ENCODE measurements at places on chromosomes 16 and 17.

GRCh38 chr16:23089111-23089510 lies 60.1 kb downstream of the USP31 start:
- DNase-seq: no peak

- no peak for DNase-seq
These were observed 591 bp downstream of the DHX38 start for GRCh38 chr16:72094266-72094610.

DNA sequence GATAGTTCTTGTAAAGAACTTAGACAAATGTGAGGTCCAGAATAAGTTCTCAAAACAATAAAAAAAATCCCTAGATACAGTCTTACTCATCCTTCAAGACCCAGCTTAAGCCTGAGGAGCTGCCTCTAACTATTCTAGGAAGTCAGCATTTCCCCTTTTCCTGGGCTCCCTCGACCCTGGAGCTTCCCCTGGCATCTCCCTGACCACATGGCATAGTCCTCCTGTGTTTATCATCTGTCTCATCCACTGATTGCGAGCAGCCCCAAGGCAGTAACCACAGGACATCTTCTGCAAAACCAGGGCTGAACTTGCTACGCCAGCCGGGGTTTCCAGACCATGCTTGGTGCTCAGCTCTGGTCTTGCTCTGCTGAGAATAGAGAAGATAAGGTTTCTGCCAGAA lies 36.7 kb upstream of the NLRP1 start:
- no peak for DNase-seq

- no peak for DNase-seq
These were observed 17.2 kb downstream of the ABCA8 start for GRCh38 chr17:68937890-68938514.

DNA sequence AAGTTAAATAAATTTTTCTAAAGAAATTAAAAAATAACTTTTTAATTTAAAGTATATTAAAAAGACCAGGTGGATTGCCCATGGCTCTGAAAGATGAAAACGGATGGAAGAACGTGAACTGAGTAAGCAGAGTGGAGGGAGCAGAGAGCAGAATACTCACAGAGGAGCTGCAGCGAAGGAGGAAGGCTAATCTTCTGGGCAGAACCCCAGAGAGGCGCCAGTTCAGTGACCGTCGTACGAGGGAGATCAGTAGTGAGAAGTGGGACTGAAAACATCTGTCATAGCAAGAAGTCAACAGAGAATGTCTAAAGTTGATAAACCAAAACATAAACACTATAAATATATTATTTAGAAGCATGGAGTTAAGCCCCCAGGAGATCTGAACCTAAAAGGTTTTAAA lies 34.9 kb downstream of the UBE2G1 start:
- DNase-seq: no peak

- no peak for DNase-seq
These were observed 4.3 kb downstream of the KCNJ2 start for GRCh38 chr17:70173681-70174080.

- no peak for DNase-seq
These were observed 601 bp downstream of the PHKB start for GRCh38 chr16:47461598-47462266.

- peak; percentile 8 for DNase-seq
These were observed 7.5 kb upstream of the C16orf95 start for GRCh38 chr16:87324411-87325275.

- no peak for DNase-seq
These were observed 227.1 kb downstream of the MAP2K4 start for GRCh38 chr17:12247761-12248160.

GRCh38 chr17:41939044-41939692 lies 8.8 kb downstream of the ODAD4 start:
- DNase-seq: no peak

DNA sequence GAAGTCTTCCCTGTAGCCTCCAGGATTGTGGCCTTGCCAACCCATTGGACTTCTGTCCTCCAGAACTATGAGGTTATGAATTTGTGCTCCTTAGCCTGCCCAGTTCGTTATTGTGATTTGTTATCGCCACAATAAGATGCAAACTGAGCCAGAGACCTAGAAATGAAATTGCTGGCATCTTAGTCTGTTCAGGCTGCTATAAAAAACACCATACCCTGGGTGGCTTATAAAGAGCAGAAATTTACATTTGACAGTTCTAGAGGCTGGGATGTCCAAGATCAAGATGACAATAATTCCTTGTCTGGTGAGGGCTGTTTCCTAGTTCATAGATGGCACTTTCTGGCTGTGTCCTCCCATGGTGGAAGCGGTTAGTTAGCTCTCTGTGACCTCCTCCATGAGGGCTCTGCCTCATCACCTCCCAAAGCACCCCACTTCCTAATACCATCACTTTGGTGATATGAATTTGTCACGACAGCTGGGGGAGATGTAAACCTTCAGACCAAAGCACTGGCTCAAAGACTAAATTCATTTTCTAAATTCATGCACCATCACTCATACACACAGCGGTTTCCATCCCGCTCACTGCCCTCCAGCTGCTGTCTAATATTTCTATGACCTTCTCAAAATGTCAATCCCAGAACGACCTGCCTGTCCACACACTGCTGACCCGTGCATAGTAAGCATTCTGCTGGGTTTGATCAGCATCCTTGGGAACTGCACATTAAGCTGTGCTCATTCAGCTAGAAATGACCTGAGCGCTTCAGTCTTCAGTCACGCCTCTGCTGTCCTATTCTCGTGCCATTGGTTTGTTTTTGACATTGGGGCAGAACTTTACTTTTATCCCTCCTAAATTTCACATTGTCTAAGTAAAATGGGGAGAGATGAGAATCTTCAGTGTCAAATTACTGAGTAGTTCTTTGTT lies 36.6 kb downstream of the GINS3 start:
- DNase-seq: no peak

DNA sequence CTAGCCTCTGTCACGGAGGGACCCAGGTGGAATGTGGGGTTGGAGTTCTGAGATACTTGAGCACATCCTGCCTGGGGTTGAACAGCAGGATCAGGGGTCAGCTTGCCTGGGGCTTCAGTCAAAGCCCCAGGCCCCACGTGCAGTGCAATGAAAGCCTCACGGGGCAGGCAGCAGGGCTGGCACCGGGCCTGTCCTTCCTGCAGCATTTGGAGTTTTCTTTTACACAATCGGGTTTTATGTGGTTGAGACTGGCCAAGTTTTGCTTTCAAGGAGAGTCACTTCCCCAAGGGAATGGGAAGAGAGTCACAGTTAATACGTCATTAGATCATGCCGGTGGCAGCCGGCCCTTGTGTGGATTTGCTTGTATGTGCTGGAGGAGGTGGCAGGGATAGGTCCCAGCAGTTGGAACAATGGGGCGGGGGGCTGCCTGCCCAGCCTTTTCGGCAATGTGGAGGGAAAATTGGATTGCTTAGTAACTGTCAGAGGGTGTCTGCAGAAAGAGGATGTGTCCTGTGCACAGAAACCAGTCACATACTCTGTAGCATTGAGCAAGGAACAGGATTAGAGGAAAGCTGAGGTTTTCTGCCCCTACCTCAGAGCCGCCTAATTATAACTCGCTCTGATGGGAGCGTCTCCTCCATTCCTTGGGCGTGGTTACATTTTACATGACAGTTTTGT lies 4.5 kb downstream of the RMI2 start:
- no peak for DNase-seq

DNA sequence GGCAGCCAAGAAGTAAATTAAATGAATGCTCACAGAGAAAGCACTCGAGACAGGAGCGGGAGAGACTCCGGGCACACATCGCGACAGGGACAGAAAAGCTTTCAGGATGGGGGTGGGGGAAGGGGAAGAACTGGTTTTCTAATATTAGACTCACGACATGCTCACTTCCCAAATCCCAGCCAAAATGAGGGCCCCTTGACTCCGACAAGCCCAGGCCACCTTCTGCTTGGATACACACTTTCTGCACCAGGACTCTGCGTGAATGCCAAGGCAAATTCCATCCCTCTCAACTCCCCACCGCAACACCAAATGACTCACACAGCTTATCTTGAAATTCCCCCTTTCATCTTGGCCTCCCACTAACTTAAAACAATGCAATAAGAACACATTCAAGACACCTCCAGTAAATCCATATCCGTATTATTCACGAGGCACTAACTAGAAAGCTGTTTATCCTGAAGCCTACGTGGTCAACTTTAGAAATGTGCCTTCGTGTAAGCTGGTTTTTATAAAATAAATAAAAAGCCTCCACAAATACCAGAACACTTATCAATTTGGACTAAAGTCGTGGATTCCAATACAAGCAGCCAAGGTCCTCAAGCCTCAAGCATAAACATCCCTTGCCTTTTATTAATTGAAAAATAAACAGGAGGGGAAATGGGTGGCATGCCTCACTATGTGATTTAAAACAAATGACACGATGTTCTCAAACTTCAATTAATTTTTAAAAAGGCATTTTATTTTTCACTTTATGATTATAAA lies 46.1 kb downstream of the NXN start:
- no peak for DNase-seq

GRCh38 chr17:58165981-58166380 lies 801 bp upstream of the OR4D2 start:
- no peak for DNase-seq

- DNase-seq: no peak
These were observed 168.5 kb downstream of the UTP18 start for GRCh38 chr17:51428668-51429495.

DNA sequence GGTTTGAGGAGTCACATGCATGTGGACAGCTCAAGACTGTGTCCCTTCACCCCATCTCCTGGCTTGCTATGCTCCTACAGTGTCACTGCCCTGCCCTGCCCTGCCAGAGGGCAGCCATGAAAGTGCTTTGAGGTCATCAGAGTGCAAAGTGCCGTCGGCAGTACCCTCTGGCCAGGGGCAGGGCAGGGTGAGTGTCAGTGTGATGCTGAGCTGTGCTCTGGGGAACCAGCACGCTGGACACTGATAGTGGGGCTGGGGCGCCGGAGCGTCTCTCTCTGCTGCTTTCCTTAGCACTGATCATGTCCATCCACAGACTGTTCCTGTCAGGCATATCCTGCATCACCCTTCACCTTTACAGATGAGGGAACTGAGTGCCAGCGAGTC lies 1.6 kb upstream of the SPATA32 start:
- no peak for DNase-seq

GRCh38 chr16:59039066-59039720 lies 305.1 kb upstream of the GOT2 start:
- no peak for DNase-seq

DNA sequence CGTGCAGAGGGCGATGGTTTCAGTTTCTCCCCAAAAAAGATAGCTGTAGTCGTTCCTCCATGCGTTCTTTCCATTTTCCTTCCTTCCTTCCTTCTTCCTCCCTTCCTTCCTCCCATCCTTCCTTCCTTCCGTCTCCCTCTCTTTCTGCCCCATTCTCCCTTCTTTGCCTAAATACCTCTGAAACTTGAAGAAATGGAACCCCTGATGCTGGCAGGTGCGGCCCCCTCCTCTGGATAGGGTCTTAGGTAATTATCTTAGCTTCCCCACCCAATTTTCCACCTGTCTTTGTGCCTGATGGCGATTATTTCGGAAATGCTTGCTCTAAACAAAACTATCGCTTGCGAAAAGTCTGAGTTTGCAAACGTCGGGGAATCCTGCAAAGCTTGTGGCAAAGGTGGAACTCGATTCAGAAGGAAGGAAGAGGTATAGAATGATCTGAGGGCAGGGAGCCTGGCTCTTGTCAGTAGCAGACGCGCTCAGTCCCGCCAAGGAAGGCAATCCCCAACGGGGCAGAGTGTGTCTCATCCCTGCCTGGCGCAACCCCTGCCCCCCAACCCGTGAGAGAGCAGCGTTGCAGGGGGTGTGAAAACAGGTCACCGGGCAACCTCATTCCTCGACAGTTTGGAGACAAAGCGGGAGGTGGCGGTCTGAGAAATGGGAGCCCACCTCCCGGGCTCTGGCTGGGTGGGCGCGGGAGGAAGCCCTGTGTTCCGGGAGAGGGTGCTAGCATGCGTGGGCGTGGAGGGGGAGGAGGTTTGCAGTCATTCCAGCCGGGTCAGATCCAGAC lies 2.9 kb upstream of the CBX8 start:
- no peak for DNase-seq

GRCh38 chr17:38660097-38661025 lies 14.4 kb downstream of the EPOP start:
- DNase-seq: no peak

GRCh38 chr16:8678068-8678927 lies 3.9 kb downstream of the ABAT start:
- no peak for DNase-seq

GRCh38 chr17:82232876-82233785 lies 4.3 kb downstream of the SLC16A3 start:
- no peak for DNase-seq

DNA sequence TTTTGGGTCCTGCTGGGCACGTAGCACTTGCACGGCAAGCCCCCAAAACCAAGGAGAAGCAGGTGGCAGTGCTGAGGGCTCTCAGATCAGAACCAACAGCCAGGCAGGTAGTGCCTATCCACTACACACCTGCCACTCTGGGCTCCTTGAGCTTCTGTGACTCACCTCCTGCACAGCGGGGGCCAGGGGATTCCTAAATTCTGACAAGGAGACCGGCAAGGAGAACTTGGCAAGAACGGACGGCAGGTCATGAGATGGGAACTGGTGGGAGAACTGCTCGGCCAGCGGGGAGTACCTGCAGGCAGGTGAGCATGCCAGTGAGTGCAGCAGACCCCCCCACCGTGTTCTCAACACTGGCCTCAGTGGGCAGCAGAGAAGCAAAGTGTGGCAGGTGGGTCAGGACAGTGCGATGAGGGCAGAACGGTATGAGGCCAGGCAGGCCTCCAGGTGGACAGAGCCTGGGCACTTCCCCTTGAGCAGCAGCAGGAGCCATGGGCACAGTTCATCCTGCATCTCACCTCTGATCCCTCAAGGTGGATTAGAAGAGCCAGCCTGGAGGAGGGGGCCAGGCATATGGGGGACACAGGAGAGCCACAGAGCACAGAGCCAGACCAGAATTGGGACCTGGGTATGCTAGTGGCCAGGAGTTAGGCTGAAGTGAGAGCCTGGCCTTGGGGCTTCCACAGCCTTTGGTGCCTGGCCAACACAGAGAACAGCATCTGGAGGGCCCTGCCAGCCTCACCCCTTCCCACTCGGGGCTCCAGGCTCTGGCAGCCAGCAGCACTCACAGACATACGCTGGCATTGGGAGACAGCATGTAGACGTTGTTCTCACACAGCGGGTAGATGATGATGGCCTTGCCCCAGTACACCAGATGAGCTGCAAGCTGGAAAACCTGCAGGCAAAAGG lies 14.7 kb downstream of the MPG start:
- DNase-seq: no peak

GRCh38 chr17:80264205-80265075 lies 3.8 kb downstream of the RNF213 start:
- DNase-seq: no peak

All from NCI-H2081 (cell line).